ENCODE measurements at places on chromosomes 5 and 9.

- peak; percentile 64 for DNase-seq
Measured at GRCh38 chr9:5838884-5839571, 6.1 kb upstream of the ERMP1 start.

- DNase-seq, result no peak
Measured at GRCh38 chr5:16179511-16179935, at the start of gene MARCHF11. Gene MARCHF11, minus strand, starts transcription at chr5:16179791. Its CDS starts 216 bp downstream, at chr5:16179575.

- no peak for DNase-seq
Measured at GRCh38 chr5:96733771-96734500, 71.8 kb downstream of the CAST start.

DNA sequence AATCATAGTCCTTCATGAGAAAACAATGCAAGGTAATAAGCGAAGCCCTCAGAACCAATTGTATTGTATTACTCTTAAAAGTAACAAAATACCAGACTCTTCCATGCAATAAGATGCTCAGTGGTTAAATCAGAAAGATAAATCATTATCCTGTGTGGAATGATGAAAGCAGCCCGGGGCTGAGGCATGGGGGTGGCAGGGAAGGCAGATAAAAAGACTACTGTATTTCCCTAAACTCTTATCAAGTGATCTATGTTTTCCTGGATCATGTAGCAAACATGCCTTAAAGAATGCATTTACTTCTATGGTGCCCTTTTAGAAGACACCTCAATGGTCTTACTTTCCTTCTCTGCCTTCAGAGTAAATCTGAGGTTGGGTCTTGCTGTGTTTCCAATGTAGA lies 105.6 kb upstream of the DAPK1 start:
- no peak for DNase-seq

DNA sequence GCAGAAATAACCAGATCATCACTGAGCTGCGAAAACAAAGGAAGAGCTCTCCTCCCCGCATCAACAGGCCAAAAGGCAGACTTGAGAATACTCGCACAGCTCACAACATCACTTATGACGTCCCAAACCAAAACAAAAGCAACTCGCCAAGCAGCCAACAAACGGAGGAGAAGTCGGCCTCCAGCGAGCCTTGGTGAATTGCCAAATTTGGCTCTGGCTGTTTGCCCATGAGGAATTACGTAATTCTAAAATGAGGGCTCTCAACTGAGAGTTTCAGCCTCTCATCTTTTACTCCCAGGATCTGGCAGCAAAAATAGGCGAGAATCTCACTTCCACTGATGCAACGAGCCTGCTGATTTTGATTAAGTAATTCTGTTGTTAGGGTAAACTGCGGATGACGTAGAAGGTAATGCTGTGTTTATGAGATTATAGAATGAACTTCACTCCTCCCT lies 51.7 kb upstream of the SEMA6A start:
- peak; percentile 72 for DNase-seq

GRCh38 chr5:2142456-2142954 lies 259.8 kb upstream of the IRX4 start:
- DNase-seq, result no peak

- DNase-seq, result no peak
Measured at GRCh38 chr9:136404801-136405136, 4.8 kb upstream of the SNAPC4 start.
